ENCODE measurements at places on chromosomes 2 and 18. TPM values are rescaled to one million over a fixed set of nuclear protein-coding genes. Genes with fewer than 3 reads are reported as not detected.

DNA sequence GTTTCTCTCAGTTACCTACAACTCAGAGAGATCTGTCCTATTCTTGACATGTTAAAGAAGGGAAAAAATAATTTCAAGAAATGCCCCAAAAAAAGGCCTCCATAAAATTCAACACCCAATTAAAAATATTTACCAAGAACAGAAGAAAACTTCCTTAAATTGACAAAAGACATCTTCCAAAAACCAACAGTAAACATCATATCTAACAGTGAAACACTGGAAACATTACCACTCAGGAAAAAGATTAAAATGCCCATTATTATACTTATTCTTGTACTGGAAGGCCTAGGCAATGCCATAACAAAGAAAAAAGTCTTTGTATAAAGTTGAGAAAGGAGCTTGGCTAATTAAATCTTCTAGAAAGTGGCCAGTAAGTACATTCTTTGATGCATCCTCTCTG, 7.2 kb downstream of the DTNB start:
- no peaks in the 10 kb centered on the region for H3K4me1 ChIP-seq
- DNase-seq, result no peak
- no peaks in the 10 kb centered on the region for H3K36me3 ChIP-seq
- no peak overlapping the region for H3K27ac ChIP-seq
- no peaks in the 10 kb centered on the region for H3K27me3 ChIP-seq

FEV gene
- polyA plus RNA-seq, result not detected

- H3K27ac ChIP-seq, result no peak overlapping the region
- no peaks in the 10 kb centered on the region for H3K36me3 ChIP-seq
- no peaks in the 10 kb centered on the region for H3K27me3 ChIP-seq
- peaks cover 3% of the 10 kb centered on the region for H3K4me1 ChIP-seq
- no peak overlapping the region for H3K4me3 ChIP-seq
These were observed 145.7 kb downstream of the CERS6 start for GRCh38 chr2:168601741-168602140.

FIGN gene
- polyA plus RNA-seq, result 1.6 TPM

Measured in psoas muscle (tissue), 8 donors.